Activated CD4-positive, alpha-beta T cell treated with anti-CD3 and anti-CD28 coated beads, Interleukin-2, amount 50 U/mL, for 1 hour (primary cell): ENCODE measurements at places on chromosomes 6 and 20.

- no peak for DNase-seq
Measured at GRCh38 chr6:157563611-157564284, 182.8 kb downstream of the ZDHHC14 start.

- no peak for DNase-seq
Measured at GRCh38 chr6:33248643-33248931, 23.1 kb downstream of the VPS52 start.

DNA sequence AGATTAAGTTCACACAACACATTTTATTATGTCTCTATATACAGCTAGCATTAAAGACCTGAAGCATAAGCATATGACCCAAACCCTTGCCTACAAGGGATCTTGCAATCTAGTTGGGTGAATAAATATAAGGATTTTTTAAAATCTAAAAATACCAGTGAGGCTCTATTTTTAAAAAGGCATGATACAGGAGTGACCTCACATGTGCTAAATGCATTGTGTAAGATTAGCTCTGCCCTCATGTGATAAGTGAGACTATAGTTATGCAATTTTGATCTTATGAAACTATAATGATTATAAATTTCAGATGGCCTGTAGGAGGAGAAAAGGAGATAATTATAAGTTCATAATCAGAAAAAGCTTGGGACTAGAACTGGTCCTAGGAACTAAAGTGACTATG, 451.0 kb upstream of the MAN1A1 start:
- no peak for DNase-seq

DNA sequence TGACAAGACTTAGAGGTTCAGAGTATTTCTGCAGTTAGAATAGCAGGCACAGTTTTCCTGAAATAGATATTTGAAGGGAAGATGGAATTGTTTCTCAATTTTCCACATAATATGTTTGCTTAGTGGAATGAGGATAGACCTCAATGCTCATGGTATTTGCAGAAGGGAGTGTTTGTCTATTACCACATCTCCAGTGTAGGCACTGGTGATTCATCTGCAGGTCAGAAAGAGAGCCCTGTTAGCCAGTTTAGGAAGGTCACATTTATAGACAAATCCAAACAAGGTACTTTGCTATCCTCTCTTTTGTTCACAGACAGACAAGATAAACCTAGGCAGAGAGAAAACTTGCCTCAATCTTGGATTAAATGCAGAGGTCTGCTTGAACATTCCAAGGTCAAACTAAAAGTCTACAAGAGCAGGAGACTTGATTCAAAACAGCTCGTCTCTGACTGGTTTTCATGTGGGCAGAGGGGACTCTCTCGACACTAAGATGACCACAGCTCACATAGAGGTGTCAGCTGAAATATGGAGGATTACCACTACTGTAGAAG, 22.8 kb downstream of the ISM1 start:
- no peak for DNase-seq

GRCh38 chr6:4281341-4282293, 146.2 kb upstream of the ECI2 start:
- no peak for DNase-seq

- no peak for DNase-seq
Measured at GRCh38 chr6:1496836-1497760, 107.7 kb downstream of the FOXF2 start.

DNA sequence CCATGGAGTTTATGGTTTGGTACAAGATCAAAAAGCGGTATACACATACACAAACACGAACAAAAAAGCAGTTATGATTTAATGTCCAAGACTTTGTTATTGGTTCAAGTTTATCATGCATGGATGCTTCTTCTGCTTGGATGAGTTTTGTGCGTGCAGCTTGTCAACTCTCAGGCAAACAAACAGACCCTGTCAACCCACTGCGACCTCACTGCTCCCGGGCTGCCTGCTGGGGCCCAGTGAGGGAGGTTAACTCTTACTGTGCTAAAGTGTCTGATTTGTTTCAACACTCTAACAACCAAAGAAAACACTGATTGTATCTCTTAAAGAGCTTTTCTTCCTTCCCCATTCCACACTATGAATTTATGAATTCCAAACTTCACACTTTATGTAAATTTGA, 26.8 kb upstream of the DDR1 start:
- no peak for DNase-seq

DNA sequence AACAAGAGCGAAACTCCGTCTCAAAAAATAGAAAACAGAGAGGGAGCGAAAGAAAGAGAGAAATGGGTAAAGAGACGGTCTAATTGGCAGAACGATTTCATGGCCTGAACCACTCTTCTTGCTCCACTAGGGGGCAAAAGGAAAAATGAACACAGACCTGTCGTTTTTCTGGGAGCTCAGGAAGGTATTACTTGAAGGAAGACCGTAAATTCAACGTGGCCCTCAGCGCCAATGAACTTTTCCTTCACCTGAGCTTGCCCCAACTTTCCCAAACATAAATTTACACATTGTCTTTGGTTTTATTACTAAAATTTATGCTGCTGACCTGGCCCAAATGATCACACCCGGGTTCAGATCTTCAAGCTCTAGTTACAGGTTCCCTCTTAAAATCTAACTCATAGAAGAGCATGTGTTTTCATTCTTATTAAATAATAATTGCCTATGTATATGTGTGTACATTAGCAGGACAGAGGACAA, 67.3 kb downstream of the ATP9A start:
- no peak for DNase-seq

- no peak for DNase-seq
Measured at GRCh38 chr6:36277946-36278470, 8.1 kb downstream of the PNPLA1 start.

GRCh38 chr6:38522322-38522721, 117.4 kb downstream of the BTBD9 start:
- no peak for DNase-seq

- no peak for DNase-seq
Measured at GRCh38 chr6:85065831-85066230, 301.4 kb upstream of the TBX18 start.

- DNase-seq: no peak
Measured at GRCh38 chr6:116973976-116974375, 96.9 kb downstream of the RFX6 start.

DNA sequence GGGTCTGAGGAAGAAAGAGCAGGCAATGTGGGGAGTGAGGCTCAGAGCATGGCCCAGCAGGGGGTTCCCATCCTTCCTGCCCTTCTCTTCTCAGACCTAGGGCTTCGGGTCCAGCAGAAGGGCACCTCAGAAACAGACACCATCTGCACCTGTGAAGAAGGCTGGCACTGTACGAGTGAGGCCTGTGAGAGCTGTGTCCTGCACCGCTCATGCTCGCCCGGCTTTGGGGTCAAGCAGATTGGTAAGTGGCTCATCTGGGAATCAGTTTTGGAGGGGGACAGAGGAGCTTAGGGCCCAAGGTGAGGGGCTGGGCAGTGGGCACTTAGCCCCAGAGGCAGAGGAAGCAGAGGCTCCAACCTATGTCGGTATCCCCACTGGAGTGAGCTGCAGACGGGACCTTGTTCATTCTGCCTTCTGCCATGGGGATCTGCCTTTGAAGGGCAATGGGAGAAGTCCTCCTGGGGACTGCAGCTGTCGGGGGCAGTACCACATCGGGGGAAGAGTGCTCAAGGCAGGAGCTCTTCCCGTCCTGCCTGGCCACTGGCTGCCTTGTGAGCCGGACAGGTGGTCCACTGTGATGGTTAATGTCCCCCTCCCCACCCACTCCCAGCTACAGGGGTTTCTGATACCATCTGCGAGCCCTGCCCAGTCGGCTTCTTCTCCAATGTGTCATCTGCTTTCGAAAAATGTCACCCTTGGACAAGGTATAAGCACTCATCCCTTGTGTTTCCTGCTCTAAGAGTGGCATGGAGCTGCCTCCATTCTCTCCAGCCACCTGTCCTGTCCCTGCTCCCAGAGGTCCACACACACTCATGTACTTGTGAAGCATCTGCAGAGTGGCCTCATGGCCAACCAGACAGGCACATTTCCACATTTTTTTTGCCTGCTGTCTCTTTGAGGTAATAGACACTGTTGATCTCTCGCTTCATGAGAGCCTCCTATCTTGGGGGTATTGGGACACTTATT, 4.7 kb downstream of the CD40 start:
- DNase-seq: no peak

GRCh38 chr20:53664121-53664520, 70.5 kb upstream of the ZNF217 start:
- no peak for DNase-seq

GRCh38 chr6:2935566-2936291, 32.6 kb upstream of the SERPINB9 start:
- DNase-seq: no peak

GRCh38 chr6:71460933-71461332, 172.3 kb downstream of the OGFRL1 start:
- no peak for DNase-seq

DNA sequence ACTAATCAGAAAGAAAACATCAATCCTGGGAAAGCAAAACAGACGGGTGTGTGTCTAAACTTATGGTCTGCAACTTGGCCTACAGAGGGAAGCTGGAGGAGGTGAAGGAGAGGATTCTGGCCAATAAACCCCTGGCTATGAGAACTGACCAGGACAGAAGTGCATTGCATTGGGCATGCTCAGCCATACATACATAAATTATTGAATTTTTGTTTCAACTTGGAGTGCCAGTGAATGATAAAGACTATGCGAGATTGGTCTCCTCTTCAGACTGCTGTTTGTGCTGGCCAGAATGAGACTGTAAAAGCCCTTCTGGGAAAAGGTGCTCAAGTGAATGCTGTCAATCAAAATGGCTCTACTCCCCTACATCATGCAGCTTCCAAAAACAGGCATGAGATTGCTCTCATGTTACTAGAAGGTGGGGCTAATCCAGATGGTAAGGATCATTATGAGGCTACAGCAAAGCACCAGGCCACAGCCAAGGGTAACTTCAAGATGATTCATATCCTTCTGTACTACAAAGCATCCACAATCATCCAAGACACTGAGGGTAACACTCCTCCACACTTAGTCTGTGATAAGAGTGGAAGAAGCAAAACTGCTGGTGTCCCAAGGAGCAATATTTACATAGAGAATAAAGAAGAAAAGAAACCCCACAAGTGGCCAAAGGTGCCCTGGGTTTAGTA, 17.4 kb downstream of the ADNP start:
- DNase-seq: no peak

GRCh38 chr6:139539852-139540251, 165.4 kb upstream of the CITED2 start:
- DNase-seq: no peak

DNA sequence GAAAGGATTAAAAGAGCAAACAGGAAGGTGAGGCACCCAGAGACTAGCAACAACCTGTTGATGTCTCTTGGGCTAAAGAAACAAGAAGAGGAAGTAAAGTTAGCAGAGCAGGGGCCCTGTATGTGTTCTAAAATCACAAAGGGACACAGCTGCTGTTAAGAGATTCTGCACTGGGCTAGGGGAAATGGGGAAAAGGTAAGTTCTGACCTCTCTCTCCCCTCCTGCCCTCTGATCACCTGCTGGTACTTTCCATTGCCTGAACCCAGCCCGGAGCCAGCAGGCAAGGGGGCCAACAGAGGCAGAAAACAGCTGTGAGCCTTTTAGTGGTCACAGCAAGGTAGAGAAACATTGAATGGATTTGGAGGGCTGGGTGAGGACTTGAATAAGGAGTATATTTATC, 13.5 kb upstream of the CNR1 start:
- DNase-seq: no peak

GRCh38 chr6:76703786-76704185, 631.3 kb upstream of the IMPG1 start:
- DNase-seq: no peak

DNA sequence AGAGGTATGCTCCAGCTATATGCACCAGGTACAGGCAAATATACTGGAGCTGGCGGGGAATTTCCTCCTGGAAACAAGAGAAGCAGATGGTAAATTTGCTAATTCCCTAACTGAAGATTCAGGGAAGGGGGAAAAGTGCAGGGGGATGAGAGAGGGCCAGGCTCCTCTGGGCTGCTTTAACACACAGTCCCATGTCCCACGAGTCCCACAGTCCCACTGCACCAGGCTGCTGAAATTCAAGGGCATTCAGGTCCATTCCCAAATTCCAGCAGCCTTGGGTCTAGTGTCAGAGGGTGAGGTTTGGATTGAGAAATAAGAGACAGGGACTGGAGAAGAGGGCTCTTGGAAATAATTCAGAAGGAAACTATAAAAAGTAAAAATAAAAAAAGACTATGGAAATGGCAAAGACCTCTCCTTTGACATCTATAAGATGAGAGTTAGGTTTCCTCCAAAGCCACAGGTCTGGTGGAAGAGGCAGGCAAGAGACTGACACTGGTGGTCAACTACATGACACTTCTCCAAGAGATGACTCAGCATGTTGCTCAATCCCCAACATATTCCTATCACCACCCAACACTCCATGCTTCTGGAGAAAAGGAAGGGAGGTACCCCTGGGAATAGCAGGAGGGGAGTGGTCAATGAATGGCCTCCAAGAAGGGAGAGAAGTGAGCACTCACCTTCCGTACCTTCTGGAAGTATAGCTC, 69.2 kb downstream of the TRAM2 start:
- no peak for DNase-seq

DNA sequence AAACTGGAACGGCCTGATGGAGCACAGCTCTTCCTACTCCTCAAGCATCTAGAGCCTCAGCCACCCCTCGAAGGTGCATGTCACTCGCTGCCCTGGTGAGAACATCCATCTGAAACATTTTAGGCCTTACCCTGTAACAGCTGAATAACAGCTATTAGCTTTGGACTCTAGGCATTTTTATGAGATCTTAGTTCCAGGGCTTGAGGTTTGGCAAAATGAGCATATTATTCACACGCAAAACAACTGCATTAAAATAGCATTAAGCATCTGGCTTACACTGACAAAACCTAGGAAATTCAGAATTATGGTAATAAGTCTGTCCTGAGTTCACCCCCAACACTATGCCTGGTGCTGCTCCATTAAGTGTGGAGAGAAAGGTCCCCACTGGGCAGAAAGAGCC, 56.1 kb downstream of the ADAT2 start:
- no peak for DNase-seq

DNA sequence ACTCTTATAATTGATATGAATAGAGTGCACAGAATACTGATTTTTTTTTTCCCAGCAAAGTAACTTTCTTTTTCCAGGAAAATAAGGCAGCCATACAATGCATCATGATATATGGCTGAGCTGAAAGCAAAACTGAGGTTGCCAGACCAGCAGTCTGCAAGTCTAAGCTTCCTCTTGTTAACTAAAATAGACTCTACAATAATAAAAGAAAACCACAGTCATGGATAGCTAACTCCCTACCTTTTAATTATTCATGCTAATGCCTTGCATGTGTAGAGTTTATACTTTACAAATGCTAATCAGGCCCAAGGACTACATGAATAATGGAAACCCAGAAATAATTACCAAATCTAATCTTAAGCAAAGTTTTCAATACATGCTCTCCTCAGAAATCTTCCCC, 47.4 kb downstream of the MAP7 start:
- DNase-seq: no peak

DNA sequence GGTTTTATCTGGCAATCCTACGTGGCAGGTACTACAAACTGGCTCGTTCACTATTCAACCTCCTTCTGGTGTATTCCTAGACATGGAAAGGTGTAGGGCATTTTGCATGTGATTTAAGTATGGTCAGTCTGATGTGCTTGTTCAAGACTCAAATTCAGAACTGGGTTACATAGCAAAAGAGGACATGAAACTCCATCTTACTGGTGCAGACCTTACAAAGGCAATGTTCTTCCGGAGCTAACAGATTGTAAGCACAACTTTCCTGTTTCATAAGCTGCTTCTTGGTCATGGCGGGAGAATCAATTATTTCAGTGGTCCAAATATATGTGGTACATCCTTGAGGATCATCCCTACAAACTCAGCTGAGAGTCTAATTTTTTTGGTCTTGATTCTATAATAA, 703.4 kb downstream of the EPM2A start:
- DNase-seq: no peak

GRCh38 chr6:41561416-41561815, 15.2 kb downstream of the FOXP4 start:
- DNase-seq: no peak

- DNase-seq: no peak
Measured at GRCh38 chr20:45342855-45343531, 5.2 kb downstream of the SDC4 start.
